ENCODE measurements at places on chromosomes 11 and 22.
A peak's percentile ranks its signal among the peaks of the same experiment; 100 is the strongest.

DNA sequence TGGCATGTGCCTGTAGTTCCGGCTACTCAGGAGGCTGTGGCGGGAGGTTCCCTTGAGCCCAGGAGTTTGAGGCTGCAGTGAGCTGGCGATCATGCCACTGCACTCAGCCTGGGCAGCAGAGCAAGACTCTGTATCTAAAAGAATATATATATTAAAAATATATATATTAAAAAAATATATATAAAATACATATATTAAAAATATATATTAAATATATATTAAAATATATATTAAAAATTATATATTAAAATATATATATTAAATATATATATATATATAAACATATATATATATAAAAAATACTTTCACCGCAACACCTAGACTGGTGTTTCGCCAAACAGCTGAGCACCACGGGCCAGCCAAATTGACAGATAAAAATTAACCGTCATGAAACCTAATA is 8.8 kb downstream of the TTC38 start:
- no peak for DNase-seq

- DNase-seq = no peak
These were observed 39.0 kb downstream of the LMO1 start for GRCh38 chr11:8224711-8225110.

DNA sequence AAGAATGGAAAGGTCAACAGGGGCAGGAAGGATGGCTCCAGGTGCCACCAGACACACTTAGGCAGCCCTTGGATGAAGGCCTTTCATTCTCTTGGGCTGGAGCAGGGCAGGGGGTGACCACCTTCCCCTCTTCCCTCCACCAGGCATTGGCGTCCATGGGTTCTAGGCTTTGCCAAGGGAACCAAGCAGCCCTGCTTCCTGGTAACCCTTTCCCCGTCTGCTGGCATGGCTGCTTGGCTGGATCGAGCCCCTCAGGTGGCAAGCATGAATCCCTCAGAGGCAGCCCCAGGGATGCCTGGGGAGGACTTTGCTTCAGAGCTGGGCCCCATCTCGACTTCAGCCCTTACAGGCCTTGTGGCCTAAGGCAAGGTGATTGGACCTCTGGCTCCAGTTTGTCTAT is 185.1 kb upstream of the SYT13 start:
- no peak for DNase-seq

DNA sequence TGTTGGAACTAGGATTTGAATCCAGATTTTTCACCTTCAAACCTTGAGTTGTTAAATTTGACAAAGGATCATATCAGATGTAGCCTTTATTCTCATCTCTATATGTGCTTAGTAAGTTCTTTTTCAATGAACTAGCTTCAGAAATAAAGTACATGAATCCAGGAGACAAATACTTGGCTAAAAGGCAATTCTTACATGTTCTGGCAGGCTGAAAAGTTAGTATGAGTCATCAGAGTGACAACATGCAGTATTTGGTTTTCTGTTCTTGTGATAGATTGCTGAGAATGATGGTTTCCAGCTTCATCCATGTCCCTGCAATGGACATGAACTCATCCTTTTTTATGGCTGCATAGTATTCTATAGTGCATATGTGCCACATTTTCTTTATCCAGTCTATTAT is 40.4 kb downstream of the BBOX1 start:
- no peak for DNase-seq

DNA sequence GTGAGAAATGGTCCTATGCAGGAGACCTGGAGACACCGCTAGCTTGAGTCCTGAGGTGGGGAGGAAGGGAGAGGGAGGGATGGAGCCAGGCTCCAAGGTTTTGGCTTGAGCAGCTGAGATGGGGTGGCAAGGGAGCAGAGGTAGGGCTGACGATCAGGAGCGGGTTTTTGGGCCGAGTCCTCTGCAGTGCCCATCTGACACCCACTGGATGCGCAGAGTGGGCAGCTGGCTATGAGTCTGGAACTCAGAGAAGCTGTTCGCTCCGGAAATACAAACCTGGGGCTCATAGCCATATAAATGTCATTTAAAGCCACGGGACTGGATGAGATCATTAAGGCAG is 453 bp upstream of the MAFF start:
- no peak for DNase-seq

DNA sequence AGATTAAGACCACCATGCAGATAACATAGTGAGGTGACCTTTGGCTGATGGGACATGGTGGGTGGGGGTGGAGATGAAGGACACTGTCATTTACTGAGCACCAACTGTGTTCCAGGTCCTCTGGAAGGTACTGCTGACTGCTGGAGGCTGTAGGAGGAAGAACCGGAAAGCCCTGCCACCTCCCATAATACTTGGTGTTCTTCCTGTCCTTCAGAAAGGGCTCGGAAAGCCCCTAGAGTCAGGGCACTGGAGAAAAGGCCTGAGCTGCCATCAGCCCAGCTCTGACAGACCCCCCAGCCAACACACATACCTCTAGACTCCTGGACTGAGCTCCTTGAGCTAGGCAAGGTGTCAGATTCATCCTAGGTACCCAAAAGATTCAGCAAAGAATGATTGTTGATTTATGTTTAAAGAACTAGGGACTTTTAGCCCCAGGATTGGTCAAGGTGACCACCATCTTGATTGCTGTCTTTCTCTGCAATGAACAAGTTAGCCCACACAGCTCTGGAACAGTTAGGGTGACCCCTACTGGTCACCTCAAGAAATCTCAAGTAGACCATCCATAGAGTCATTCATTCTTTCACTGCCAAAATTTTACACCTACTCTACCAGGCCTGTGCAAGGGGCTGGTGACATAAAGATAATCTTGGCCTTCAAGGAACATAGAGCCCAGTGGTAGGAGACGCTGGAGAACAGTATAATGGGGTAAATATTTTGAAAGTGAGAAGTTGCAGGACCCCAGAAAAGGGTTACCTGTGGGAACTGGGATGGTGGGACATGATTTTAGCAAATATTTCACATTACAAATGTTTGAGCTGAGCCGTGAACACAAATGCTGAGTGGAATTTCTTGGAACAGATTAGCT is 39.4 kb downstream of the IRAG1 start:
- no peak for DNase-seq

DNA sequence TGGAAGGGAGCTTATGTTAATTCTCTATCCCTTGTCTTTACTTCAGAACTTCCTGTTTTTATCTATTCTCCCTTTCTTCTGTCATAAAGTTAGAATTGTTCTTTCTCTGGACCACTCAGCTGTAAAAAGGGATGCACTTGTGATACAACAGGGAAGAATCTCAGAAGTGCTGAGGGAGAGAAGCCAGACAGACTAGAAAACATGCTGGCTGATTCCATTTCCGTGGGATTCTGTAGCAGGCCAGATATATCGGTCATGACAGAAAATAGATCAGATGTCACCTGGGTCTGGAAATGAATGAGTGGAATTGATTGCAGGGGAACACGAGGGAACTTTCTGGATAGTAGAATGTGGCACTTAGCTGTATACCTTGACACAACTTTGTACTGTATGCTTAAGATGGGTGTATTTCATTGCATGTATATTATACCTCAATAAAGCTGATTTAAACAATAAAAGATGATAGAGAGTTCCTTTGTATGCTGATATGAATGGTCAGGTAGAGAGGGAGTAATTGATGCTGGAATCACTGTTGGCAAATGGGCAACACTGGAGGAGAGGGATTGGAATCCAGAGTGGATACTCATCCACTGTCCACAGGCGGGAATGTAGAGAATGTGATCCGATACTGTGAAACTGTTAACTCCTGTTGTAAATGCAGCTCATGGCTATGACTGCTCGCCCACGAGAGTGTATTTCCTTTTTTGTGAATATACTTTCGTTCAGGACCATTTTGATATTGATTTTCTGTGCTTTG is 59.6 kb downstream of the ATXN10 start:
- DNase-seq = peak; percentile 16

- no peak for DNase-seq
These were observed 414.5 kb upstream of the SYN3 start for GRCh38 chr22:33472462-33473344.

DNA sequence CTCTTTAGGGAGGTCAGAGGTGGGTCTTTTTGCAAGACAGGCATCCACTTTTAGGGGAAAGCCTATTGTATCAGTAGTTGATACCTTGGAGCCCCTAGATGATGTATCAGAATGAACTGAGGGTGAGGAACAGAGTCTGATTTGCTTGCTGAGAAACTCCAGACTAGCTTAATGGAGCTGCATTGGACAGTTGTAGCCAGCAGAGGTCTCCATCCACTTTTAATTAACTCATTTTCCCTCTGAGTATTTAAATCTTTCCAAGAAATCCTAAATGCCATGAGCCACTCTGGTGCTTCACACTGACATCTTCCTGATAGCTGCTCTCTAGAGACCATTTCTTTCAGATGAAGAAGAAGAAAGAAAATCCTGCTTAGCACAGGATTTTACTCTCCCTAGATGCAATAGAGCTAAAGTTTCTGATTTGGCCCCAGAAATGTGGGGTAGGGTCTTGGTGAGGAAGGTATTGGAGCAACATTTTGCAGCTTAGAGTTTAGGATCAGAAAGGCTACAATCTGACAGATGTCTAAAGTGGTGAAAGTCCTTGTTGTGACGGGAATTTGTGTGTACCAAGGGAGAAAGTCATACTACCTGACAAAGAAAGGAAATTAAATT is 38.0 kb downstream of the EXT2 start:
- no peak for DNase-seq

DNA sequence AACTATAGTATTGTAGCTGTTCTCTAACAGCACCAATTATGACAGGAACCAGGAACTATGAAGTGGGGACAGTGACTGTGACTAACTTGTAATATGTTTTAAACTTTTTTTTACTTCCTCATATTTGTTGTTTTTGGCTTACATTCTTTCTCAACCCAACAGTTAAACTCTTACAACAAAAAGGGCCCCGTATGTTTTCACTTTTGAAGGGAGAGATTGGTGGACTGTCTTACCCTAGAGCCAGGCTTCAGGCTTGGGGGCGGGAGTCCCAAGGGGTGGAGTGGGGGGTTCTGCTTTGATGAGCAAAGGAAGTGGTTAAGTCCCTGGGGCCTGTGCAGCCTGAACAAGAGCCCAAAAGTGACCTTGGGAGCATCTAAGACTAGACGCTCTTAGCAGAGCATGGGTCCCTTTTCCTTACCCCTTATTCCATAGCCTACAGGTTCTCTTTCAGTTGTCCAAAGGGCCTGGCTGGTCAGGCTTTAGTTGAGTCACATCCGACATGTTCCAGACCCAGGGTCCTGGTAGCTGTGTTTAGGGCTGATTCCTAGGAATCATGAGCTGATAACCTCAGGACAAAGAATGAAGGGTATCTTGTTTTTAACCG is 38.8 kb downstream of the STIM1 start:
- peak; percentile 30 for DNase-seq

GRCh38 chr11:46305295-46305694 is 27.8 kb downstream of the CREB3L1 start:
- DNase-seq = no peak

GRCh38 chr11:82810326-82810725 is 76.7 kb upstream of the FAM181B start:
- DNase-seq = no peak

GRCh38 chr11:2302306-2302895 is 588 bp downstream of the TSPAN32 start:
- no peak for DNase-seq

- no peak for DNase-seq
These were observed 57.5 kb upstream of the ALX4 start for GRCh38 chr11:44367452-44367851.

GRCh38 chr22:20420157-20420842 is 17.3 kb downstream of the SCARF2 start:
- no peak for DNase-seq

DNA sequence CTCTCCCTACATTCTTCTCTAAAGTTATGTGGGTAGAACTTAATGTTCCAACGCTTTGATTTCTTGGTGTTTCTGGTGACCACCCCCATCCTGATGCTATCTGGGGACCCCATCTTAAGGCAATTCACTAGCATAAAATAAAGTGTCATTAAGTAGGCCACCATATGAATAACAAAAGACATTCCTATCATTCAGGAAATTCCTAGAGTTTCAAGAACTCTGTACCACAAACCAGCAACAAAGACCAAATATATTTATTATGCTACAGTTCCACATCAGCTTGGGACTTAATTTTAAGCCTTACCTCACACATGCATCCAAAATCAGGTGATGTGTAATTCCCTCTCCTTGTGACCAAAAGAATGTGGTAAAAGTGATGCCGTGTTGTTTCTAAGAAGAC is 254.6 kb upstream of the LRRC4C start:
- DNase-seq = no peak

- DNase-seq = no peak
These were observed 17.5 kb downstream of the FAM227A start for GRCh38 chr22:38638728-38639127.

GRCh38 chr22:31637447-31637890 is 24.5 kb downstream of the PISD start:
- DNase-seq = no peak

- DNase-seq = no peak
These were observed 55.0 kb downstream of the BRD1 start for GRCh38 chr22:49772692-49773091.

DNA sequence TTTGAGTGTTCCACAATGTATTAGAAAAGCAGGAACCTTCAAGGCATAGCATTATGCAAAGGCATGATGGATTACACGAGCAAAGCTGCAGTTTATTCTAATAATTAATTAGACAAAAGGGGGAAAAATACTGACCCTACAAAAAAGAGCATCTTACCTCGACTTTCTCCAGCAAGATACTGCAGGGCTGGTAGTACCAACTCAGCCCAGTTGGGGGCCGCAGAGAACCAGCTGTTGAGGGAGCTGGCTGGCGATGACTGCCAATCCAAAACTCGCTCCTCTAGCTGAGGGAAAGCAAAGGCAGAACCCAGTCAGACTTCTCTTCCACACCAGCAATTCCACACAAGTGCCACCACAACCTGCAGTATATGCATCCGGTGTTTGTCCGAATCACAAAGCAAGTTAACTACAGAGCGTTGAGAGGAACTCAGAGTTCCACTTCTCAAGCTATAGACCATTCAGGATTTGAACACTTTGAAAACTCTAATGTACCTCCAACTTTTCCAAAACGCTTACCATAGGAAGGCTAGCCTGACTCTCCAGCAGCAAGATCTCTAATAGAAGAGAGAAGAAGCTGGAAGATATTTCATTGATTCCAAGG is 13.7 kb downstream of the NFRKB start:
- DNase-seq = no peak

- no peak for DNase-seq
These were observed 32.4 kb downstream of the CREB3L1 start for GRCh38 chr11:46309814-46310259.

DNA sequence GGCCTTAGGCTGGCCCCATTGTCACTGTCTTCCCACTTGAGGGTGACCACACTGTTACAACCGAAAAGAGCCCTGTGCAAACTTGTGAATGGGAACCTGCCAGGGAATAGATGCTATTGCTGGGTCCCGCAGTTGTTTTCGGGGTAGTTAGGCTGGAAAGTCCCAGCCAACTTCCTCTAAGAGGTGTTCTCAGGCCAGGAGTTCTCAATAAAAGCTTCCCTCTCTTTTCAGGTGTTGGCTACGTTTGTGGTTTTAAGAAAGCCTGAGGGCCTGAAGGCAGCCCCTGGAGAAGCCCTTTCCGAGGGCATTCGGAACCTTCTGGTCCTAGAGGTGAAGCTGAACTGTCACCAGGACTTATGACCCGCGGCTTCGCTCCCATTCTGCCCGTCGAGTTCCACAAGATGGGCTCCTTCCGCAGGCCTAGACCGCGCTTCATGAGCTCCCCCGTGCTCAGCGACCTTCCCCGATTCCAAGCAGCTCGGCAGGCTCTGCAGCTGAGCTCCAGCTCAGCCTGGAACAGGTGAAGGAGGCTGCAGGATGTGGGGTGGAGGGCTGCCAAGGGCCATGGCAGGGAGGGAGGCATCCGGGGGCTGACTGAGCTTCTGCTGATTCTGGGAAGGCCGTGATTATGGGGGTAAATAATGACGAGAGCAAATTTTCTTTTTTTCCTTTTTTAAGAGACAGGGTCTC is 104.8 kb downstream of the PRR5L start:
- no peak for DNase-seq

All from transverse colon (tissue), 4 donors.